ENCODE measurements at places on chromosomes 7 and 10.

- no peak for DNase-seq
Observed at GRCh38 chr7:17951742-17952254, 11.5 kb upstream of the SNX13 start.

GRCh38 chr7:121797657-121798452 is 75.1 kb upstream of the PTPRZ1 start:
- no peak for DNase-seq

- no peak for DNase-seq
Observed at GRCh38 chr10:224571-224970, 89.3 kb downstream of the ZMYND11 start.

- no peak for DNase-seq
Observed at GRCh38 chr10:28449926-28450325, 83.0 kb upstream of the WAC start.

DNA sequence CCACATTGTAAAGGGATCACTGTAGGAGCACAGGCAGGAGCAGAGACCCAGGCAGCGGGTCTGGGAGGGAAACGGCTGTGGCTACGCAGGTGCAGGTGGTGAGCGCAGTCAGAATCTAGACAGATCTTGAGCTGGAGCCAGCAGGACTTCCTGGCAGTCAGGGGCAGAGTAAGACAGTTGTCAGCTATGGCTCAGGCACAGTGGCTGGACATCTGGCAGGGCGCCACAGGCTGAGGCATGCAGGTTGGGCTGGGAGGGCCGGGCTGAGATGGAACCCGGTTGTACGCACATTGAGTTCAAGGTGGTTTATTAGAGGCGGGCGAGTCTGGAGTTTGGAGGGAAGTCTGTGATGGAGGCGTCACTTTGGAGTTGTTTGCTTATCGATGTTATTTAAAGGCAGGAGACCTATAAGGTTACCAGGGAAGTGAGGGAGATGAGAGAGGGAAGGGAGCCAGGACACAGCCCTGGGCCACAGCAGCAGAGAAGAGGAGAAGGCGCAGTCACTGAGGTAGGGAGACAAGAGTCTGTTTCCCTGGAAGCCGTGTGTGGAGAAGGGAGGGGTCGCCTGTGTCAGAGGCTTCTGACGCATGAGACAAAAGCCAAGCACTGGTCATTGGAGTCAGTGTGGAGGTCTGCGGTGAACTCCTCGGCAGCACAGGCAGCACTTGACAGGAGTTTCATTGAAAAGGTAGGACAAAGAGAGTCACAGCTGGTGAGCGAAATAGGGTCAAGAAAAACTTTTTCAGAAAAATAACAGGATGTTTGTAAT is 73.8 kb downstream of the LANCL2 start:
- no peak for DNase-seq

DNA sequence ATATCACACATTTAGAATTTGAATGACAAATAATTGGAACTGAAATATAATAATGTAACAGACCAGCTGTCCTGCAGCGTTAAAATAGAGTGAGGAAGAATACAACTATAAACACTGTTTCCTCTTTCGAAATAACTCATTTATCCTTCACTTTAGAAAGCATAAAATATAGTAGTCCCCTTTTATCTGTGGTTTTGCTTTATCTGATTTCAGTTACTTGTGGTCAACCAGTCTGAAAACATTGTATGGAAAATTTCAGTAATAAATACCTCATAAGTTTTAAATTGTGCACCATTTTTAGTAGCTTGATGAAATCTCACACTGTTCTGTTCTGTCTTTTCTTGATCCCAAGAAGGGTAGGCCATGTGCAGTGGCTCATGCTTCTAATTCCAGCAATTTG is 31.7 kb downstream of the POLR1F start:
- no peak for DNase-seq

DNA sequence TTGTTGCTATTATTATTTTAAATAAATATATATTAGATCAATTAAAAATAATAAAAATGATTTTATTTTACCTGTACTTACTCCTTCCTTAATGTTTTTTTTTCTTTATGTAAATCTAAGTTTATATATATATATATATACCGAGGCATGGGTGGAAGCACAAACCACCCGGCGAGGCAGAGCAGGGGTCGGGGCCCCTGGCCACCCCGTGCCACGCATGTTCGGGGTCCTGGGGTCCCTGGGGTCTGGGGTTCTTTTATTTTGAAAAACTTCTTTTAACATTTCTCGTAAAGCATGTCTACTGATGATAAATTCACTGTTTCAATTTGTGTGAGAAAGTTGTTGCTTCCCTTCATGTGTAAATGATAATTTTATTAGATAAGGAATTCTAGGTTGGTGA is 976.1 kb downstream of the REEP3 start:
- DNase-seq: no peak

All from activated CD8-positive, alpha-beta memory T cell treated with anti-CD3 and anti-CD28 coated beads for 1 hour (primary cell).